ENCODE measurements at places on chromosomes 3 and 15.

DNA sequence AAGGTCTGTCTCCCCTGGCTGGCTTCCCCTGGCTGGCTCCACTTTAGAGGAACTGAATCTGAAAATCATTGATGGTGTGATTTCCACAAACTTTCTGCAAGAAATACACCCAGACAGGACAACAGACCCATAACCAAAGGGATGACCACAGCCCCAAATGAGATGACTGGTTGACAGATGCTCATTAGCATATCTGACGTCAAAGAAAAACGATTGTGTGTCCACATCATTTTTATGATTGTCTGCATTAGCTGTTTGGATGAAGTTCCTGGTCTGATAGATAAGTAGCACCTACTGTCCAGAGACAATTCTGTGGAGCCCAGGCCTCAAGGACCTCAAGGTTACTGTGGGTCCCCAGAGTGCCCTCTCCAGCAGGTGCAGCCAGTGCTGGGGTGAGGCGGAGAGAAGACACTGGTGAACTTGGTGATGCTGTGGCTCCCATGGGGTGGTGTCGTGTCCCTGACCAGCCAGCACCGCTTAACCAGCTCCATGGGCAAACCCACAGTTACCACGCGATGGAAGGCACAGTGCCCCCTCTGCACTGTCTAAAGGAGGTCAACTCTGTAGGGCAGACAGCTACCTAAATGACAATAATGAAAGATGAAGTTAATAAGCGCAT lies 127.4 kb downstream of the NSMCE3 start:
- no peak for DNase-seq

- DNase-seq: no peak
These were observed 35.8 kb downstream of the ABHD5 start for GRCh38 chr3:43726521-43726920.

DNA sequence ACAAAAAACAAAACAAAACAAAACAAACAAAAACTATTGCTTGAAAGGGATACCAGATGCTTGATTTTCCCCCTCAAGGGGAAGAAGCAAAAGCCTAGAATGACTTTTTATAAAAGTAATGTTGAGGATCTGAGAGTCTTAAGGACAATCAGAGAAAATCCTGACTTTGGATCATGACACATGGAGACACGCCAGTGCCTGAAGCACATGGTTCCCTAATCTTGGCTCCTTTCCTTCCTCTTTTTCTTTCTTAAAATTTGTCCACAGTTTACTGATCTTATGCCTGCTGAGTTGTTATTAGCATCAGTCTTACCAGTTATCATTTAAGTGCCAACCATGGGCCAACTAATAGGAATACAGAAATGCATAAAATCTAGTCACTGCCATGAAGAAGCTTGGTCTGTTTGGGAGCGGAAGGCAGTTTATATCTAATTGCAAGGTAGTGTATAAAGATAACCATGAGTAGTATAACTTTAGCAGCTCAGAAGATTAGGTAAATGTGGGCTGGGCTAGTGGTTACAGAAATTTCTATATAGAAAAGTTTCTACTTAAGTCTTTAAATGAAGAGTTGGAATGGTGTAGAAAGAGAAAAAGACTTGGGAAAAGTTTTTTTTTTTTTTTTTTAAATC lies 6.9 kb downstream of the GLCE start:
- peak; percentile 56 for DNase-seq

DNA sequence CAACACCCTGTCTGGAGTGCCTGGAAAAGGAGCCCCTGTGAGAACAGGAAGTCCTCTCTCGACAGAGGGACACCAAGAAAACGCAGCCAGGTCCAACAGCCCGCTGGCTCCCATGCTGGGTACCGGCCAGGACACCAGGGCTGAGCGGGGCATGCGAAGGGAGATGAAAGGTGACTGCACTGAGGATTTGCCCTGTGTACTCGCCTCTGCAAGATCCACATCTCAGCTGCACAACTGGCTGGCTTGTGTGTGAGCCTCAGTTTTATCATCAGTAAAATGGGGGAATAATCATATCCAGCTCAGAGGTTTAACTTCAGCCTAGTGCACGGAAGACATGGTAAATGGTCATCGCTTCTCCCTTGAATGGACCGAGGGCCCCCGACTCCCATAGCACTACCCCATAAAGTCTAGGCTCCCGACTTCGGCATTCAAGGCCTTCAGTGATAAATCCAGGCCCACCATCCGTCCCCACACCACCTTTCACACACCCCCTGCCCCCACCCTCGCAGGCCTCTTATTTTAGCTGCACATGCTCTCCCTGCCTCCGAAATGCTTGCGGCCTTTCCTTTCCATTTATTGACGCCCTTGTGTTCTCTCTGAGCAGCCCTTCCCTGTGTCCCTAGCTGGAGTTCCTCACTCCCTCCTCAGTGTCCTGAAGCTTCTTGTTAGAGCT lies 15.8 kb downstream of the ISG20 start:
- no peak for DNase-seq

DNA sequence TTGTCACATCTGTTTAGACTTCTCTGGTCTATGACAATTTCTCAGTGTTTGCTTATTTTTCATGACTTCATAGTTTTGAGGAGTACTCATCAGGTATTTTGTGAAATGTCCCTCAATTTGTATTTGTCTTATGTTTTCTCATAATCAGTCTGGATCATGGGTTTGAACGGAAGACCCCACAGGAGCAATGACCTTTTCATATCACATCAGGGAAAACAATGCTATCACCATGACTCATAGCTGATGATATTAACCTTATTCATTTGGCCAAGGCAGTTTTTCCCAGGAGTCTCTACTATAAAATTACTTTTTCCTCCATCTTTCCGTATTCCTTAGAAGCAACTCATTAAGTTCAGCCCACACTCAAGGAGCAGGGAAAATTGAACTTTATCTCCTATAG lies 32.7 kb downstream of the AADACL2 start:
- DNase-seq: no peak

- no peak for DNase-seq
These were observed 4.3 kb upstream of the SCG3 start for GRCh38 chr15:51677021-51677420.

DNA sequence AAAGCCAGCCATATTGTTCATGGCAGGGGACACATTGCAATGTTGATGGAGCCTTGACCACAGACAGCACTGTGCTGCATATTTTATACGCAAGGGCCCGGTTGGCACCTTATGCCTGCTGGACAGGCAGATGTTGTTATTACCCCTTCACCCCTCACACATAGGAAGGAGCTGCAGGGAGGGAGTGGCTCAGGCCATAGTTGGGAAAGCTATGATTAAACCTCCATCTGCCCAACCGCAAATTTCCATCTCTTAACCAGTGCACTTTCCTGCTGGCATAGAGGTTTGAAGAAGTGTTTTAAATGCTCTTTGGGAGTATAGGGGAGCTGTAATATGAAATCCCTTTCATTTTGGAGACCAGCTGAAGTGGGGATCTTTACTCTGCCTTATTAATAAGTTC lies 224.7 kb downstream of the CACNA2D3 start:
- DNase-seq: no peak

- no peak for DNase-seq
These were observed 330.1 kb upstream of the TPM1 start for GRCh38 chr15:62712455-62712839.

- DNase-seq: no peak
These were observed 49.3 kb downstream of the SSUH2 start for GRCh38 chr3:8595252-8595651.

DNA sequence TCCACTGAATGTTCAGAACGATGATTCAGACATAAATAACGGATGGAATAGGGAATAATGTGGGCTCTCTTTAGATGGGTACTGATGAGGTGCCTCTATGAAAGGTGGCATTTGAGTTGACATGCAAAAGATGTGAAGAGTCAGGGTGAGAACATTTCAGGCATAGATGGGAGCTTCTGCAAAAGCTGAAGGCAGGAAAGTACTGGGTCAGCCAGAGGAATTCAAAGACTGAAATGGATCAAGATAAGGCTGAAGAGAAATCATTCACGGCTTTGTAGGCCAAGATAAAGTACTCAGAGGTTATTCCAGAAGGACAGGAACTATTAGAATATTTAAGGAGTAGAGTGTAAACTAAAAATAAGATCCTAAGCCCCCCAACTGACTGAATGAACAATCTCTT lies 189.6 kb upstream of the MCTP2 start:
- no peak for DNase-seq

DNA sequence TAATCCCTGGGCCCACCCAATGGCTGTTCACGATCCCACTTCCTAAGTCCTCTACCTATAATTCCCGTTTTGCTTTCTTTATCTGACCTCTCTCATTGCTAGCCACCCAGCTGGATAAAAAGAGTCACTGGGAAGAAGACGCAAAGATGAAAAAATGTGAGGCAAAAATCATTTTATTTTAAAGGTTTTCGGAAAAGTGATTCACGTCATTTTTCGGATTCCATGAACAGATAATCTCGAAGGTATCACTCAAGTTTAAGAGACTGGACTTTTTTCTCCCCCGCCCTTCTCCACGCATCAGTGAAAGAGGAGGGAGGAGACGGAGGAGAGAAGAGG lies 266.6 kb downstream of the CGGBP1 start:
- no peak for DNase-seq

DNA sequence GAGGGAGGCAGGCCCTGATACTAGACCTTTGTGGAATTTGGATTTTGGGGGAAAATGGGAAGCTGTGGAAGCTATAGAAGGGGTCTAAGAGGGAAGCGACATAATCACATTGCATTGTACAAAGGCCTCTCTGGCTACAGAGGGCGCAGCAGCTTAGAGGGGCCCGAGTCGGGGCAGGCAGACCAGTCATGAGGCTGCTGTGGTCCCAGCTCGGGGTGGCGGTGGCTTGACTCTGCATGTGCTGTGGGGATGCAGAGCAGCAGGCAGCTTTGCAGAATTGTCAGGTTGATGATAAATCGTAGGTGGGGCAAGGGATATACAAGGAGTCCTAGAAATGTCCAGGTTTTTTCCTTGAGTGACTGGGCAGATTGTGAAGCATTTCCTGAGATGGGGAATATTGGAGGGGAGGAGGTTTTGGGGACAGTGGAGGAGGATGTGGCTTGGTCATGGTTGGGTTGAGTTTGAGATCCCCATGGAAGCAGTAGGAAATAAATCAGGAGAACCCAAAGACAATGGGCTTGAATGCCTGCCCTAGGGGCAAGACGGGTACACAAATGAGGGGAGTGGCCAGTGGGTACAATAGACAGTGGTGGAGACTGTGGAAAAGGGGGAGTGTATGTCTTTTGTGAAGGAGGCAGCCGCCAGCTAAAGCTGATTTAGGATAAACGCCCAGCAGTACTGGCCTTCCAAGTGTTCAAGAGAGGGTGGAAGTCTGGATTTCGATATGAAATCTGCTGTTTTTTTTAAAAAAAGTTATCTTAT lies 94.1 kb downstream of the HMG20A start:
- no peak for DNase-seq

- DNase-seq: no peak
These were observed 54.5 kb downstream of the CPN2 start for GRCh38 chr3:194296454-194297263.

DNA sequence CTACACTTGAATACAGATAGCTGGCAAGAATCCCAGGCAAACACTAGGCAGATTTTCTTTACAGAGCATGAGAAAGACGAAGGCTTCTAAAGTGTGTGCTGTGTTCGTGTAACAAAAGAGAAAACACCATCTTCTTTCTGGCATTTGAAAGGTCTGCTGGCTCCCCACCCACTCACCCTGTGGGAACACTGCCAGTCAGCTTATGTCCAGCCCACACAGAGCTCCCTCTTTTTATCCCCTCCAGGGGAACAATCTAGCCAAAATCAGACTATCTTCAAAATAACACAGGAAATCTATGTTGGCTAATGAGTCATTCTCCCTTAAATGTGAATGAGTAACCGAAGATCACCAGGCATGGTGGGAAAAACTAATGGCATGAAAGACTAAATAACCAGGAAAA lies 45.6 kb upstream of the PAQR5 start:
- no peak for DNase-seq

- DNase-seq: no peak
These were observed 285.5 kb upstream of the ICE2 start for GRCh38 chr15:60764408-60764963.

GRCh38 chr3:175338775-175339535 lies 479.8 kb downstream of the NAALADL2 start:
- DNase-seq: no peak

DNA sequence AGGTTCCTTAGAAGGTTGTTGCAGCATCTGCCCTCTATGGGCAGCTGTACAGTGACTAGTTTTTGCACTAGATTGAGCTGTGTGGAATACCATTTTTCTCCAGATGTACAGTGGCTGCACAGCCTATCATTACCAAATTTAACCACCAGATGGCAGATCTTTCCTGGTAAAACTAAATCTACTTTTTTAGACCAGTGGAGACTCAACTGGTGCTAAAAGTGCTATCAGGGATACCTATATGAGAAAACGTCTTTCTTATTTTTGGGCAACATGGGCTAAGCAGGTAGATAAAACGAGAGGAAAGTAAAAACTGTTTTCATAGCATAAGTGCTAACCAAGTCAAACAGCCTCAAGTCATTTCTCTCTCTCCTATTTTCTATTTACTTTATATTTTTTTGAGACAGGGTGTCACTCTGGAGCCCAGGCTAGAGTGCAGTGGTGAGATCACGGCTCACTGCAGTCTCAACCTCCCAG lies 21.2 kb downstream of the IGSF10 start:
- peak; percentile 84 for DNase-seq

DNA sequence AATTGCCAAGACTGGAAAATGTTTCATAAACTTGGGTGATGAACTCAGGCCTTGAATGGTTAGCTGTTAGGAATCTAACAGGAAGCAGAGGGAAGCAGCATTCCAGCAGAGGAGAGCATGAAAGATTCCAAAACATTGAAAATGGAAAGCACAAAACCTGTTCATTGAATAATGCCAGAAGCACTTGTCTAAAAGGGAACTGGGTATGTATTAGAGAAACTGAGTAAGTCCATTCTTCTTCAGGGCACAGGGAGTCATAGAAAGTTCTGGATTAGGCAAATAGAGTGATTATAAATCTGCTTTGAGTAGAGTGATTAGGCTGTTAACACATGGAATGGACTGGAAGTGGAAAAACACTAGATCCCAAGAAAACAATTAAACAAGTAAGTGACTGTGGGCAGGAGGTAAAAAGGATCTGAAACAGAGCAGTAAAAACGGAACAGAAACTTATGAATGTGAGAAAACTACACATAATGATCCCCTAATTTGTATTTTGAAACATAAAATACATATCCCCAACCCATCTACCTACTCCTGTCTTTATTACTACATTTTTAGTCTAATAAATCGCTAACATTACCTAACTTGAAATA lies 343.4 kb downstream of the TBC1D5 start:
- no peak for DNase-seq

GRCh38 chr15:97998307-97999071 lies 38.0 kb downstream of the ARRDC4 start:
- no peak for DNase-seq

DNA sequence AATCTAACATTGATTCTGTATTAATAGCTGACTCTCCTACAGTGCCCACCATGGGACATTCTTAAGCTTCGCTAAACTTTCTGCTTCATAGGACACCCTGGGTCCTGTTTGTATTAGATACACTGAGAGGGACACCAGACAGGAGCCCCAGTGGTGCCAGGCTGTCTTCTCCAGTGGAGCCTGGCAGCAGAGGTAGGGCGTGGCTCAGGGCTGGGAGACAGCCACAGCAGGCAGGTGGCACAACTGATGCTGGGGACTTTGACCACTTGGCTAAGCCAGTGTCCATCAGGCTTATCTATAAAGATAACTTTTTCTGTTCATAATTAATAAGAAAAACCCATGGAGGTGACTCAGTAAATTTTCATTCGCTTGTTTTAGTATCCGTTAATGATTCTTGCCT lies 21.8 kb downstream of the NIPA1 start:
- DNase-seq: peak; percentile 14

Data from hematopoietic multipotent progenitor cell treated with erythropoietin and hydrocortisone succinate and interleukin-3 and kit ligand, for 6 days (in vitro differentiated cells).